Activated CD8-positive, alpha-beta memory T cell treated with anti-CD3 and anti-CD28 coated beads for 4 hours (primary cell): ENCODE measurements at places on chromosomes 5 and 9.

DNA sequence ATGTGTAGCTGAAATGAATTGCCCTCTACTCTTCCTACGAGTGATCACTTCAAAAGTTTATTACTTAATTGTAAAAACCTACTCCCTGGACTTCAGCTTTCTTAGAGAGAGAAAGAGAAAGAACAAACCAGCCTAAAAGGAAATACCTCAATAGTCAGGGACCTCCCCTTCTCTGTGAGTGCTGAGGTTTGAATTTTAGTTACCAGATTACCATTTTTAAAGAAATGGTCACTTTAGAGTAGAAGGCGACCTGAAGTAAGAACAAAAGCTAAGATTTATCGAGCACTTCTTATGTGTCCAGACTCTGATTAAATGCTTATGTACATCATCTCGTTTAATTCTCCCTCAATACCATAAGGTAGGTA, 11.3 kb downstream of the RAPGEF1 start:
- DNase-seq: no peak

GRCh38 chr9:100084734-100085133, 14.1 kb downstream of the ERP44 start:
- no peak for DNase-seq

GRCh38 chr5:143045062-143045461, 274.9 kb downstream of the ARHGAP26 start:
- no peak for DNase-seq

DNA sequence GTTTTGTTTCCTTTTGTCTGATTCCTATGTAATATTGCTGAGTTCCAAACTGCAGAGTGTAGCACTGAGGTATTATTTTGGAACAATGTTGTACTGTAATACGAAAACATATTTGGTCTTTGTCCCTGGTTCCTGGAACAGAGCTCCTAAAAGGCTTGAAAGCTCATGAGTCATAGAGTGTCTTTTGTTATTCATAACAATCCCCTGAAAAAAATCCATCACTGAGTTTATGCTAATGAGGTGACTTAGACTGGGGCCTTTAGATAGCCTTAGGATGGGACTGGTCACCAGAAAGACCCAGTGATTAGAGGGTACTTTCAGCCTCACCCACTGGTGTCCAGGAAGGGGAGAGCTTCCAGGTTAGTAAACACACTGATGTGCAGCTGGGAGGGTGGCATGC, 132.7 kb upstream of the POU5F2 start:
- DNase-seq: no peak

DNA sequence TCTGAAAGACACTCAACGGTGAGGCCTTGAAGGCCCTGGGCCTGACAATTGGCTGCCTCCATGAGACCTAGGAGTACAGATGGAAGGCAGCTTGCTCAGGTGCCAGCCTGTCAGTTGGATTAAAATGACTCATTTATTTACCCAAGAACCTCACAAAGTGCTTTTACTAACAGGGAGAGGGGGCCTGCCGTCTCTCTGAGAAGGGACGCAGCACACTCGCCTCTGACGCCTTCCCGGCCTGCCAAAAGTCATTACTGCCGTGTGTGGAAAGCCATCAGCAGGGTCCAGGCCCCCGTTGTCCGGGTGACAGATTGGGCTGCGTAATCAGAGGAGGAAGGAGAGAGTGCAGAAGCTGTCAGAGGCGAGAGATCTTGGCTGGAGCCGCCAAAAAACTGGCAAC, 32.4 kb downstream of the DDX31 start:
- DNase-seq: no peak

DNA sequence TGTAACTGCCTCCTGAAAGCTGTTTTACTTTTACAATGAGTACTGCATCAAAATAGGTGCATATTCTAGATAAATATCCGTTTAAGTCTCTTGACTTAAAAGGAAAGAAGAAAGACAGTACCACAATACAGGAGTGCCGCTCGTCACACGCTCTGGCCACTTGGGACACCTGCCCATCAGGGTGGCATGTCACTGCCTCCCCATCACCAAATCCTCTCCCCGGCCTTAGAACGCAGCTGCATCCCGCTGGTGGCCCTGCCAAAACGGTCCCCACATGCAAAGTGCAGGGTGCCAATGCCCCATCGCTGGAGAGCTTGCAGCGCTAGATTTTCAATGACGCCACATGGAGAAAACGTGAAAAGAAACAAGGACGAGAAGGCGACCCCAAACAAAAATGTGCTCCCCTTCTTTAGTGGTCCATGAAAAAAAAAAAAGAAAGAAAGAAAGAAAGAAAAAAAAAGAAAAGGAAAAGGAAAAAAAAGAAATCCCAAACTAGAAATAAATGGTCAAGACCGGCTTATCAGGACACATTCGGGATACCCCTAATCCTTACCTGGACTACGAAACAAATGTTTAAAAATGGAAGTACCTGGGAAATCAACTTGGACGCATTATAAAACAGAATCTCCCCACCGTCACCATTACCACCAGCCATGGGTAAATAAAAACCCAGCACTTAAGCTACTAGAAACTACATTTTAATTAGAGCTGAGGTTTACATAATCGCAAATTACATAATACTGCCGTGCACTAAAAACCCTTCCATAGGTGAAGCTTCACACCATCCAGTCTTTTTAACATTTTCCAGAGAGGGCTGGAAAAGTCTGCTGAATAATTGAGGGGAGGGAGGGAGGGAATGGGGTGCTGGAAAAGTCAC, 1.0 kb downstream of the ANKH start:
- peak; percentile 58 for DNase-seq

GRCh38 chr5:93674138-93674537, 67.3 kb downstream of the POU5F2 start:
- no peak for DNase-seq

DNA sequence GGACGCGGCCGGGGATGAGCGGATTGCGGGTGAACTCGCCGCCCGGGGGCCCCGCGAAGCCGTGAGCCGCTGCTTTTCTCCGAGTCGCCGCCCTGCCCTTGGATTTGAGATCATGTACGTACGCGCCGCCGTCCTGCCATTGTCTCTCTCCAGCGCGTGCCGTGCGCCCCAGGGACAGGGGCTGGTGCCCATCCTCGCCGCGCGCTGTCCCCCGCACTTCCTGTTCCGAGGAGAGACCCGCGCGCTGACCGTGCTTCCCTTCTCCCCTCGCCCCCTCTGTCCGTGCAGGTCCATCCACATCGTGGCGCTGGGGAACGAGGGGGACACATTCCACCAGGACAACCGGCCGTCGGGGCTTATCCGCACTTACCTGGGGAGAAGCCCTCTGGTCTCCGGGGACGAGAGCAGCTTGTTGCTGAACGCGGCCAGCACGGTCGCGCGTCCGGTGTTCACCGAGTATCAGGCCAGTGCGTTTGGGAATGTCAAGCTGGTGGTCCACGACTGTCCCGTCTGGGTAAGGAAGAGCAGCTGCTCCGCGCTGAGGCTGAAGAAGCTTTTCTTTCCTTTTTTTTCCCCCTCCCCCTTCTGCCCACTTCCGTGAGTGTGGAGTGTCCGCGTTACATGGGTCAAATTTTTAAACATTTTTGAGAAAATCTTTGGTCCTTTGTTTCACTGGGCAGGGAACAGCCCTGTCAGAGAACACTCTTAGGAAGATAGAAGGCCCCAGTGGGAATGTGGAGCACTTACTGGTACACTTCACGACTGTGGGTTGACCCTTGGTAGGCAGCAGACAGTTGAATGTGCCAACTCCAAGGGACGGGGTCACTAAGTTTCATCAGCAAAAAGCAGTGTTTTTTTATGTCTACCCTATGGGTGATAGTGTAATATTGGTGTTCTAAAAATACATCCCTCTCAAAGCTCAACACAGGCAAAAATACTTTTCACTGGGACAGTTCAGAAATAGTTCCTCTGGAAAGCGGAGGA, 727 bp downstream of the RHOBTB3 start:
- DNase-seq: no peak

- DNase-seq: no peak
Observed at GRCh38 chr9:138098116-138098907, 220.7 kb downstream of the CACNA1B start.

- DNase-seq: no peak
Observed at GRCh38 chr9:93045521-93045920, 13.0 kb upstream of the SUSD3 start.

DNA sequence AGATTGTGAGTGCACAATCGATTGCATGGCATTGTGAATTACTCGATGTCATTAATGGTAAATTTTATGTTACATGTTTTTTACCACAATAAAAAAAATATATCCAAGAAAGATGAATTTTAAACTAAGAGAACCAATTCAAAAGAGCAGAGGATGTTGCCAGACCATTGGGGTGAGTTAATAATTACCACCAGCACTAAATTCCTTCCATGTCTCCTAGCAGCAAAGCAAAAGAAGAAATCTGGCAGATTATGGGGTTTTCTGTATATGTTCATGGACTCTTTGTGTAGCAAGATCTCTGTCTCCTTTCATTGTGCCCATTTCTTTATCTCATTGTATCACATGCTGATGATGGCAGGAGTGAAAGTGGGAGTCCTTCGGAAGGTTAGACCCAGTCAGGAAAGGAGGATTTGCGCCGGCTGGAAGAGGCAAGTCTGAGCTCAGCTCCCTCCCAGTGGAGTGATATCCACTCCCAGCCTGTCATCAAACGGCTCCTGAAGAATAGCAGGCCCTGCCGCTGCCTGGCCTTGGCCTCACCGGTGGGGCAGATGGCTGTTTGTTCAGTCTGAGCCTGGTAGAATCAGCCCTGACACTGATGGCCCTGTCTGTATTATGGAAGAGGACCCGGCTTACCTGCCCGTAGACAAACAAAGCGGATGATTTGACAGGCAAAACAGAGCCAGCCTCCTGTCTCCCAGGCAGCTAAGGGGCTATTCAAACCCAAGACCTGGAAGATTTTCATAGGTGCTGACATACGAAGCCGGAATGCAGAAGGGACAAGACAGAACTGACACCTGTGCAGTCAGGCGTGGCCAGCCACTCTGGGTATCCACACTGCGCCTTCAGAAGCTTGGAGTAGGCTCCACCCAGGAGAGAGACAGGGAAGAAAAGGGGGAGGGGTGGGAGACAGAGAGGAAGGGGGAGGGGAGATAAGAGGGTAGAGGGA, 21.9 kb upstream of the FOXE1 start:
- no peak for DNase-seq

GRCh38 chr9:32942755-32943460, 58.5 kb downstream of the APTX start:
- no peak for DNase-seq

GRCh38 chr9:93111371-93112115, 15.5 kb downstream of the CARD19 start:
- DNase-seq: no peak

GRCh38 chr5:170200876-170201275, 31.9 kb upstream of the C5orf58 start:
- DNase-seq: no peak

DNA sequence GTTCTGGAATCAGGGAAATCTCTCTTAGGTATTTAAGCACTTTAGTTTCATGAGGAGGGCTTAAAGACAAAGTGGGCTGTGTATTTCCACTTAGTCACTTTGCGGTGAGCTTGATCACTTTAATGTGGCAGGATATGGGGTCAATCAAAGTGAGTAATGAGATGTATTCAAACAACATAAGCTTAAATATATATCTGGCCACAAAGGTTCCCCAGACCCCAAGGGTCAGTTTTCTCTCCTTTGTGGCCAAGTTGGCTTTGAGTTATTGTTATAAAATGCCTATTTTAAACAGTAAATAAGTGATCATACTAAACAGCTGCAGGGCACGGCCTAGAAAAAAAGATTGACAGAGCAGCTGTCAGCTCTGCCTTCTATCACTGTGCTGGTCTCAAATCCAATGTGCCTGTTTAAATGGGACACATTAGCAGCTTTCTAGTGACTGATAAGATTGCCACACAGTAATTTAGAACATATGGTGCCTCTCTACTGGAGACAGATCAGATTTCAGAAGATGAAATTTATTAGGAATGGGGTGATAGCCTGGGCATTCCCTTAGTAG, 363.9 kb downstream of the AGTPBP1 start:
- DNase-seq: no peak

DNA sequence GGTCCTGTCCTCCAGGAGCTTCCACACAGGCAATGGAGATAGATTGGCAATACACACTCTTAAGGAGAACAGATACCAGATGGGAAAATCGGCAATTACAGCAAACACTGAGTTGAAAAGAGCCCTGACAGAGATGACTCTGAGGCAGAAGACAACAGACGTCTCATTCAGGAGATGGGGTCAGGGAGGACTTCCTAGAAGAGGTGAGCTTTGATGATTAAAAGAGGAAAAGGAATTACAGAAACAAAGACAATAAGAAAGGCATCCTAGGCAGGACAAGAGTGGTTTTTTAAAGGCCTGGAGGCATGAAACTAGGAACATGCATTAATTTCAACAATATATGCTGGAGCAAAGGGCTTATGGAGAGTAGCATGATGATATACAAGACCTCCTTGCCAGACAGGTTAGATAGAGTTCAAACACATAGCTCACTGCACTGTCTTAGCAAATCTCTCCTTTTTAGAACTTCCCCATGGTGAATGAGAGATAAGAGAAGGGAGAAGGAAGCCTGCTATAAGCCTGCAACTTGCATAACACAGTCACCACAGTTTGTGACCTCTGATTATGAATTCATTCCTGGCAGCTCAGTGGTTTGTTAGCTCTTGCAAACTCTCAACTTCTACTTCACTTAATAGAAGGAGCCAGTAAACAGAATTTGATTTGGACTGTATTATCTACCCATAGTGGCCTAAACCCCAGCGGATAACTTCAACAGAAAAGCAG, 48.5 kb downstream of the SIL1 start:
- DNase-seq: no peak

- DNase-seq: no peak
Observed at GRCh38 chr9:114655689-114656088, 1.9 kb downstream of the TEX53 start.

- DNase-seq: no peak
Observed at GRCh38 chr5:120463991-120464626, at the start of gene PRR16. TSS of gene PRR16 (plus strand) at chr5:120464300.

DNA sequence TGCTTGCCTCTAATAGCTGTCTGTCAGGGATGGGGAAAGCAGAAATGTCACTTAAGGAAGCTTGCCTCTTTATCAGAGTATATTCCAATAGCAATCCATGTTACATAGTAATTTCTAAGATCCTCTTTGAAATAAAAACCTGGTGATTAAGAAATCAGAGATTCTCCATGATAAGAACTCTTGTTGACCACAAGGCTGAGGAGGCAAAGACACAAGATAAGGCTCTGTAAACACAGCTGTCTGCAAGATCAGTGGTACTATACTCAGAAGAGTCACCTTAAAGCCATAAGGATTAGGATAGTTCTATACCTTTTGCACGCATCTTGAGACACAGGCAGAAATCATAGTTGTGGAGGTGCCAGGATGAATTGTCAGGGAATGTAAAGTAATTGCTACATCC, 40.3 kb downstream of the HEXB start:
- no peak for DNase-seq

- no peak for DNase-seq
Observed at GRCh38 chr5:163867324-163867723, 361.9 kb downstream of the MAT2B start.

DNA sequence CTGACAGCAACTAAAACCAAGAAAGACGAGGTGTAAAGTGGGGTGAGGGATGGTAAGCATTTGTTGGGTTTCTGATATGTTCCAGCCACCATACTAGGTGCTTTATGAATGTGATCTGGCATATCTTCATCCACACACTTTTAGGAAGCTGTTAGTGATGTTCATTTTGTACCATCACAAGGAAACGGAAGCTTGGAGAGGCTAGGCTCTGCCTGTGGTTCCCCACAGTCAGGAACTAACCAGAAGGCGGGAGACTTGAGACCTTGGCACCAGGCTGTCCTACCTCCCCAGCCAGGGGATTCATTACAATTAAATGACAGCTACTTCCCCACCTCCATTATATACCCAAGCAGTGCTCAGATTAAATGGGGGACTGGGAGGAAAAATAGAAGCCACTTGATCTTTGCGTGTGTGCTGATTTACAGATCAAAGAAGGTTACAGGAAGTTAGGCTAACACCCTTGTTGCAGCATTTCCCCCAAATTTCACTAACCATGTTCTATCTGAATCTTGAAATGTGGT, 43.0 kb downstream of the SFXN1 start:
- no peak for DNase-seq
